Activated T-cell treated with anti-CD3 and anti-CD28 coated beads, Interleukin-2, amount 50 U/mL, for 4 hours (primary cell): ENCODE measurements at places on chromosomes 5 and 9.

DNA sequence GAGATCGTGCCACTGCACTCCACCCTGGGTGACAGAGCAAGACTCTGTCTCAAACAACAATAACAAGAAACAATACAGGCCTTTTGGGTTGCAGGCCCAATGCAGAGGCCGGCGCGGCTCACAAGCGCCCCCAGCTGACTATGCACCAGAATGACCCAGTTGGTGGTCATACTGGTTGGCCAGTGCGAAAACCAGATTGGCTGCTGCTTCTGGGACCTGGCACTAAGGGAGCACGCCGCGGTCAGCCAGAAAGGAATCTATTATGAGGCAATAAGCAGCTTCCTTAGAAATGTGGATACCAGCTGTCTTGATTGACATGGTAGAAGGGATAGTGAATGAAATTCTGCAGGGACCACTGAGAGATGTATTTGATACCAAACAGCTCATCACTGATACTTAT is 35.0 kb downstream of the RANBP17 start:
- no peak for DNase-seq

GRCh38 chr9:8715788-8716187 is 916.2 kb upstream of the DMAC1 start:
- DNase-seq: no peak

DNA sequence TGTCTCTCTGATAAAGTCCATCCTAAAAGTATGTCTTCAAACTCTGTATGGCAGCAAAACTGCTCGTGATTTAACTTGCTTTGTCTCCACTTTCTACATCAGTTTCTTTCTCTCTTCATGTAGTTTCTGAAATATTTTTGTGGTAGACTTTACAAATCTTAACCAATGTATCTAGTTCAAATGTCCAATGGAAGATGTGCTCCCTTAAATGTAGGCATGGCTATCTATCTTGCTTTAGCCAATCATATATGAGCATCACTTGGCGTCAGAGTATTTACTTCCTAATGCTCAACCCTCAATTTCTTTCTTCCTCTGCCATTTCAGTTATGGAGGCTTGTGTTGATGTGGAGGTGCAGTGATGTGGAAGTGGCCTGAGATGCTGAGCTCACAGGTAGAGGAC is 206.1 kb upstream of the ZNF608 start:
- no peak for DNase-seq

DNA sequence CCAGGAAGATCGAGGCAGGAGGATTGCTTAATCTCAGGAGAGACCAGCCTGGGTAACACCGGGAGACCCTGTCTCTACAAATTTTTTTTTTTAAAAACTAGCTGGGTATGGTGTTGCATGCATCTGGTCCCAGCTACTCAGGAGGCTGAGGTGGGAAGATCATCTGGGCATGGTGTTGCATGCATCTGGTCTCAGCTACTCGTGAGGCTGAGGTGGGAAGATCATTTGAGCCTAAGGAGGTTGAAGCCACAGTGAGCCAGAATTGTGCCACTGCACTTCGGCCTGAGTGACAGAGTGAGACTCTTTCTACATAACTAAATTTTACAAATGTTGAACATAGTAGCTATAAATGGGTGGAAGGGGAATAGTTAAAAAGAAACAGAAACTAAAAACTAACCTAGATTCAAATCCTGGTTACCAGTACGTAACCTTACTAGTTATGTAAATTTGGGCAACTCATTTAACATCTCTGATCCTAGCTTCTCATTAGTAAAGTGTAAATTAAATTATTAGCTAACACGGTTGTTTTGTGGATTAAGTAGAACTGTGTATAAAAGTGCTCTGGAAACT is 41.7 kb downstream of the TMEM161B start:
- DNase-seq: no peak

- DNase-seq: peak; percentile 25
These were observed 1.7 kb upstream of the SLIT3 start for GRCh38 chr5:169302491-169303118.
